Activated effector memory CD4-positive, alpha-beta T cell treated with anti-CD3 and anti-CD28 coated beads, Interleukin-2, amount 50 U/mL, for 16 hours (primary cell): ENCODE measurements at places on chromosomes 2 and 18.

DNA sequence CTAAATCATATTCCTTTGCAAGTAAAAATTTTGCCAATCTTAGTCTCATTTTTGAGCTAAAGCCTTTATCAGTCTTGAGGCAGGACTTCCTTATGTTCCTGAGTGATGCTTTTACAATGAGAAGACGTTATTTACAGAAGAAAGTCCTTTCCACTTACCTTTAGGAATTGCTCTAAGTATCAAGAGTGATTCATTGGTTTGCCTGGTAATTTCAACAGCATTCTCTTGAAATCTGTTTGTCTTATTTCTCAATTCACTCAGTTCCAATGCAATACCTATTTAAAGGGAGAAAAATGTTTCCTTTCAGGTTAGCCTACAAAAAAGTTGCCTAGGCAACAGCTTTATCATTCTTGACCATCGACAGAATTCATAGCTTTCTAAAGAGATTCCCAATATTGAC is 137.2 kb downstream of the LAMA1 start:
- no peak for DNase-seq

GRCh38 chr2:88416016-88416663 is 36.4 kb downstream of the FOXI3 start:
- DNase-seq, result no peak

DNA sequence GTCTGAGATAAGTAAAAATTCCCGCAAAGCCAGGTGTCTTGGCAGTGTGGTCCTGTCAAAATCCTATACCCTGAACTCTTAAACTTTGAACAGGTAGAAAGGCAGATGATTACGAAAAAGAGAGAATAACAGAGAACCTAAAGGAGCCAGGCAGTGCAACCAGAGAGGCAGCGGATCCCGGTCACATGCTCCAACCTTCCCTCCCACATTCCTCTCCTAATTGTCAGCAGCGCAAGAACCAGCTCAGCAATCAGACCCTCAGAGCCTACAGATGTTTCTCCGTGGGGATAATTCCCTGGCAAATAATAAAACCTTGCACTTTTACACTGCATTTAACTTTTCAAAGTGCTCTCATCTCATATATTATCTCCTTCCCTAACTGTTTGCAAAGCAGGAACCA is 124.8 kb downstream of the EPHA4 start:
- DNase-seq, result no peak

DNA sequence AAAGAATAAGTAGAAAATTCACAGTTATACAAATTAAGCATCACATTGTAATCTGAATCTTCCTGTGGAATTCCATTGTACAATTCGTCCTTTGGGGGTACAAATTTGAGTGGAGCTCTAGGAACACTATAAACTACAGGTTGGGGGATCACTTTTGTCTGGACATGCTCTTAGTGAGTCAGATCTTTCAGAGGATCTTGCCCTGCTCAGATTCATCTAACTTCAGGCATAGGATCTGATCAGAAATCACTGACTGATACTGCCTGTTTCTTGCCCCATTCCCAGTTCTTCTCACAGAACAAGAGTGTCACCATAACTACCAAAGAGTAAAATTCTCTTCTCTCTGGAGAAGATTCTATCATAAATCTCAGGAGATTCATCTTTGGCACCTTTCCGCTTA is 10.7 kb upstream of the VSNL1 start:
- DNase-seq, result no peak

GRCh38 chr2:19769513-19769912 is 132.3 kb downstream of the TTC32 start:
- DNase-seq, result no peak

DNA sequence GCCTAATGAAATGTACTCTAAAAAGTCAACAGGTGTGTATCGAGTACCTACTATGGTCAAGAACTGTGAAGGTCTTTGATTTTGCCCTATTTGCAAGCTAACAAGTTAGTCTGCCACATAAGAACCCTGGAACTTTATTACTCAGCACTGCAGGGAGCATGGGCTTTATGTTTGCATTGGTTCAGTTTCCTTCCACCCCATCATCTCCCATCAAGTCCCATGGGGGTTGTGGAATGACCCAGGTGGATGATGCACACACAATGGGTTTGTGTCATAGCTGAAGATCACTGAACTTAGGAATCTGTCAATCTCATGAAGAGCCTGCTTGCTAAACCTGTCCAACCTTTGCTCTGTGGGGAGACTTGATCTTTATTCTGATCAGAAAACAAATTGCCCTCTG is 265.5 kb downstream of the RPRM start:
- no peak for DNase-seq

GRCh38 chr2:191678437-191679100 is 633 bp downstream of the NABP1 start:
- peak; percentile 87 for DNase-seq

DNA sequence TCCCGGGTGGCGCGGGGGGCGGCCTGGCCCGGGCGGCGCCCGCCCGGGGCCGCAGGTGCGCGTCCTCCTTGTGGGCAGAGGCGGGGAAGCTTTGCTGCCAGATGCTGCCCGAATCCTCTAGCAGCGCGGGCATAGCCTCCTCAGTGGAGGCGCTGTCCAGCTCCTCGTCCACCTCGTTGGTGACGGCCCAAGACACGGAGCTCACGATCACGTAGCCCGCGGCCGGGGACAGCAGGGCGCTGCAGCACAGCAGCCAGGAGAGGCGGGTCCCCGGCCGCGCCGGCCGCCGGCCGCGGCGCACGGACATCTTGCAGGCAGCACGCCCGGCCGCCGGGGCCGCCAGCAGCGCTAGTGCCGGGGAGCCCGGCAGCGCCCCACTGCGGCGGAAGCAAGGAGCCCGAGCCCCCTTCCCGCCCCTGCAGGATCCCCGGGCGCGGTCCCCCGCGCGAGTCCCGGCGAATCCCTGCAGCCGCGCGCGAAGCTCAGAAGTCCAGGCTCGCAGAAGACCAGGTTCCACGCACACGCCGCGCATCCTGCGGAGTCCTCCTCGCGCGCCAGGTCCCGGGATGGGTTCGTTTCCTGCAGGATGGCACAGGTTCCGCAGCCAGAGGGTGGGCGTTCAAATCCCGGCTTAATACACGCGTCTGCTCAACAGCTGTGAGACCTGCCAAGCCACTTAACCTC is at the start of gene CREG2:
Gene CREG2, minus strand, starts transcription at position 353 of the 684 bp plus-strand sequence. Its CDS starts 46 bp downstream, at position 307.
- peak; percentile 85 for DNase-seq
